ENCODE measurements at places on chromosomes 5 and 9.

- no peak for DNase-seq
- no peak overlapping the region for H3K27ac ChIP-seq
- H3K4me1 ChIP-seq = no peaks in the 10 kb centered on the region
- no peaks in the 10 kb centered on the region for H3K36me3 ChIP-seq
Observed at GRCh38 chr5:125326150-125326510, 579.7 kb upstream of the ZNF608 start.

GRCh38 chr5:175717837-175718236 is 60.0 kb downstream of the HRH2 start:
- DNase-seq = no peak
- H3K36me3 ChIP-seq = no peaks in the 10 kb centered on the region
- no peaks in the 10 kb centered on the region for H3K27me3 ChIP-seq
- H3K27ac ChIP-seq = no peak overlapping the region

GRCh38 chr5:72368271-72368670 is 48.1 kb downstream of the PTCD2 start:
- H3K4me1 ChIP-seq = peaks cover 17% of the 10 kb centered on the region
- H3K36me3 ChIP-seq = peaks cover under 1% of the 10 kb centered on the region

- peaks cover 4% of the 10 kb centered on the region for H3K4me1 ChIP-seq
- H3K27me3 ChIP-seq = no peaks in the 10 kb centered on the region
- H3K4me3 ChIP-seq = no peak overlapping the region
- no peak overlapping the region for H3K27ac ChIP-seq
- H3K36me3 ChIP-seq = no peaks in the 10 kb centered on the region
Observed at GRCh38 chr5:147576646-147577535, 67.0 kb upstream of the DPYSL3 start.

GRCh38 chr5:80125022-80125961 is 90.1 kb downstream of the THBS4 start:
- H3K4me1 ChIP-seq = peaks cover 5% of the 10 kb centered on the region
- H3K36me3 ChIP-seq = no peaks in the 10 kb centered on the region

- H3K4me3 ChIP-seq = no peak overlapping the region
- no peaks in the 10 kb centered on the region for H3K27me3 ChIP-seq
- H3K4me1 ChIP-seq = peaks cover 1% of the 10 kb centered on the region
- no peak for DNase-seq
- H3K27ac ChIP-seq = no peak overlapping the region
Observed at GRCh38 chr9:19511694-19512093, 102.9 kb downstream of the ACER2 start.

DNA sequence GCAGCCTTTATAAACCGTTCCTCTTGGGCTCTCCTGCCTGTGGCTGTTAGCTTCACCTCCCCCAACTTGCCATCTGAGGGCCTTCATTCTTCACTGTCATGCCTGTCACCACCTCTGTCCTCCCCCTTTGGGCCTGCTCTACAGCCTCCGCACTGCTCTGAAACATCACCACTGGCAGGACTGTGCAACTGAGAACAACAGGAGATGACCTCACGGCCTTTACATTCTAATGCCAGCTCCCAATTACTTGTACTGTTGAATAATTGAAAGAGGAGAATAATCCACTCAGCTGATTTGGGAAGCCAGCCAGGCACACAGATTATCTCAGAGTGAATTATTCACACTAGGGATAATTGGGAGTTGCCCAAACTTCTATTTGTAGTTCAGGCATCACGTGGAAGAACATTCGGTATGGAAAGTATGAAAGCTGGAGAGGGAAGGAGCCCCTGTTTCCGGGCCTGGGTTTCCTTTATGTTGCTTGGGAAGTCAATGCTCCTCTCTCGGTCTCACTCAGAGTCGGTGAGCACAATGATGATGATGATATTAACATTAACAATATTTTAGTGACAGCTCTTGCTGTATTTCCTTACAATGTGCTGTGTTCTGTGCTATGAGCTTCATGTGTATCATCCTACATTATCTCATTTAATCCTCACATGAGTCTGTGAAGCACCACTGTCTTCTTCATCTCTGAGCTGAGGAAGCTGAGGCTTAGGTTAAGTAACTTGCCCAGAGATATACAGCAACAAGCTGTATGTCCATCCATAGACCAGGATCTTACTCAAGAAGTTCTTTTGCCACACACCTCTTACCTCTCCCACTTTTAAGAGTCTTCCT is 99.3 kb upstream of the LRRTM2 start:
- no peaks in the 10 kb centered on the region for H3K27me3 ChIP-seq
- peaks cover 23% of the 10 kb centered on the region for H3K4me1 ChIP-seq
- H3K27ac ChIP-seq = peak overlapping the region; percentile 6

DNA sequence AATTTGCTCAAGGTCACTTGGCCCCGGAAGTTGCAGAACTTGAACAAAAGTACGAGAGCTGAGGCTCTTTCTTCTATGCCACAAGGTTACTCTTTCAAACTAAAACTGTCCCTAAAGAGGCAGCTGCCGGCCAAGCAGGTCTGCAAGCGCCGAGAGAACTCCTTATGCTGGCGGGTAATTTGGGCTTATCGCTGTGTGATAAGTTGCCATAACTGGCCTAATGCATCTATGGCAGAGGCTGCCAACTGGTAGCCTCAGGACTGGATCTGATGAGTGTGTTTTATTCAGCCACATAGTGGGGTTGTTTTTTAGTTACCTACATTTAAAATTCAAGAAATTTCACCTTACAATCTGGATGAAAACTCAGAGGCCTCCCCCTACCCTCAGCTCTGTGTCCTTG is 68.1 kb upstream of the SPOCK1 start:
- no peaks in the 10 kb centered on the region for H3K36me3 ChIP-seq
- peaks cover 27% of the 10 kb centered on the region for H3K27me3 ChIP-seq
- peaks cover 22% of the 10 kb centered on the region for H3K4me1 ChIP-seq
- no peak overlapping the region for H3K4me3 ChIP-seq
- no peak overlapping the region for H3K27ac ChIP-seq

- no peaks in the 10 kb centered on the region for H3K27me3 ChIP-seq
- no peaks in the 10 kb centered on the region for H3K4me1 ChIP-seq
- no peaks in the 10 kb centered on the region for H3K36me3 ChIP-seq
- no peak for DNase-seq
- no peak overlapping the region for H3K4me3 ChIP-seq
- no peak overlapping the region for H3K27ac ChIP-seq
Observed at GRCh38 chr5:159398936-159399335, 68.6 kb upstream of the IL12B start.

Measured in neuronal stem cell (in vitro differentiated cells).